ENCODE measurements at places on chromosomes 3 and 15.

DNA sequence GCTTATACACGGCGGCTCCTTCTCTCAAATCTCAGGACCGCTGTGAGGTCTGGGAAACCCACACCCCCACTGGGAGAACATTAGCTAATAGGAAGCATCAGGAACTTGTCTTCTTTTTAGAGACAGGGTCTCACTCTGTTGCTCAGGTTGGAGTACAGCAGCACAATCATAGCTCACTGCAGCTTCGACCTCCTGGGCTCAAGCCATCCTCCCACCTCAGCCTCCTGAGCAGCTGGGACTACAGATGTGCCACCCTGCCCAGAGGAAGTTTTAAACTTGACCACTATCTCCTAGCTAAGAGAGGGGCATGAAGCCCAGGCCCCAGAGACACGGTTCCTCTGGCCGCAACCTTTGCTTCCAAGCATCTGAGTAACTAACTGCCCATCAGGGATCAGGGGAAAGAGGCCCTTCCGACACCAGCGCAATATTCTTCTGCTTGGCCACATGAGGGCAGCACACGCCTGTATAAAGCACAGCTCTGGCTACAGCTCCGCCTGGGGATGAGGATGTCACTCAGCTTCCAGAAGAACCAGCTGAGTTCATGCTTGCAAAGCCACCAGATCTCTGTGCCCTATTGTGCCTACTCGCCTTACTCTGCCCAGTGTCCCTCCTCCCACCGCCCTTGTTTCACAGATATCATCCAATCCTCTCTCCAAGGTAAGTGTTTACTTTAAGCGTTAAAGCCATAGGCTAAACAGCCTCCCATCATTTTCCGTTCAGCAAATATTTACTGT, 57.6 kb upstream of the SLC6A11 start:
- DNase-seq: peak; percentile 16
- no peak overlapping the region for H3K4me3 ChIP-seq
- no peaks in the 10 kb centered on the region for H3K4me1 ChIP-seq
- no peaks in the 10 kb centered on the region for H3K36me3 ChIP-seq
- 0 out of 2 replicates have a peak, but pooled peaks cover 3% of the 10 kb centered on the region for H3K27me3 ChIP-seq

DNA sequence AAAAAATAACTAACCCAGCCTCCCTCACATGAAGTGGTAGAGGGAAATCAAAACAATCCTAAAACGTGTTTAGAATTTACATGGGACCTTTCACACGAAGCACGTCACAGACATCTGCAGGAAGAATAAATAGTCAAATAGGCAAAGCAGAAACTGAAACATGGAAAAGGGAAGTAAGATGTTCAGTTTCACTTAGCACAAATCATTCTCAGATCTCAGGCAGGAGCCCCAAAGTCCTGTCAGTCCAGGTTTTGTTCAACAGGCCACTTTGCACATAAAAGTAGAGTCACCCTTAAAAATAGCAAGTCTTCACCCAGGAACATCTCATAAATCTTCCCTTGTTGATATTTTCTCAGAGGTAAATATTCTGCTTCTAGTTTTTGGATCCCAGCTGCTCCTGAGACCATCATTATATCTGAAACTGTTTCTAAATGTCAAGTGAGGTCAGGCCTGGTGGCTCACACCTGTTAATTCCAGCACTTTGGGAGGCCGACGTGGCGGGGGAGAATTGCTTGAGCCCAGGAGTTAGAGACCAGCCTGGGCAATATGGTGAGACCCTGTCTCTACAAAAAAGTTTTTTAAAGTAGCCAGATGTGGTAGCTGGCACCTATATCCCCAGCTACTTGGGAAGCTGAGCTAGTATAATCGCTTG, 1.9 kb downstream of the RUBCN start:
- H3K36me3 ChIP-seq: no peaks in the 10 kb centered on the region
- peaks cover 17% of the 10 kb centered on the region for H3K4me1 ChIP-seq
- H3K27ac ChIP-seq: peak overlapping the region; percentile 95
- no peaks in the 10 kb centered on the region for H3K27me3 ChIP-seq
- peak; percentile 90 for DNase-seq
- H3K4me3 ChIP-seq: peak overlapping the region; percentile 81

DNA sequence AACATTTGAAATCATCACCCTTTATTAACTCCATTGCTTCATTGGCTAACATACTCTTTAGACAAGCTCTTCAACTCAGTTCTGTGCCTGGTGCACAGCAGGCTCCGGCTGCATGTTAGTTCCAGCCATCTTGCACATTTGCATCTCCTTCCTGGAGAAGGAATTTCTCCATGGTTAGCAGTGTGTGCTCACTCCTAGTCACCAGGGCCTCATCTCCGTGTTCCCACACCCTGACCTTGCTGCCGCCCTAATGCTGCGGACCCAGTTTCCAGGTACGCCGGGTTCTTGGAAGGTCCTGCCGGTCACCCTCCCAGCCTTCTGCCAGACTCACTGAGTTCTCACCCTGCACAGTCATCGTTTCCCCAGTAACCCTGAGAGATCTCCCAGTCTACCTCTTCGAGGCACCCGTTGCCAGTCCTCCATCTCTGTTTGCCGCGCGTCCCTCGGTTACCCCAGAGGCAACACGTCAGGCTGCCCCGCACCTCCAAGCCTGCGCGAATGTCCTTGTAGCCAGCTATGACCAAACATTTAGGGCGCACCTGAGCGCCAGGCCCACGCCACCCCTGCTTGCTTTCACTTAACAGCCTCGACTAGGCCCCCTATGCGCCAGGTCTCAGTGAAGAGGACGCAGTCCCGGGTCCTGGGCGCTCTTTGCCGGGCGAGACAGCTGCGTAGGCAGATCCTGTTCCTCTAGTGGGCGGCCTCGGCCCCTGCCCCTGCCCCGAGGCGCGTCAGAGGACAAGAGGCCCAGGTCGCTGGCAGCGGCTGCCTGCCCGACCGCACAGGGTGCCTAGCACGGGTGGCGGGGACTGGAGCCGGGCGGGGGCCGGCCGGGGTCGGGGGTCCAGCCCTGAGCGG, 747 bp upstream of the ZNF592 start:
- peaks cover 15% of the 10 kb centered on the region for H3K4me1 ChIP-seq
- H3K27ac ChIP-seq: peak overlapping the region; percentile 83
- no peaks in the 10 kb centered on the region for H3K27me3 ChIP-seq

- no peak overlapping the region for H3K27ac ChIP-seq
- H3K4me1 ChIP-seq: no peaks in the 10 kb centered on the region
- DNase-seq: no peak
- no peaks in the 10 kb centered on the region for H3K27me3 ChIP-seq
- no peak overlapping the region for H3K4me3 ChIP-seq
- no peaks in the 10 kb centered on the region for H3K36me3 ChIP-seq
Observed at GRCh38 chr3:135865553-135865952, 100.0 kb upstream of the PPP2R3A start.

- H3K4me3 ChIP-seq: no peak overlapping the region
- no peaks in the 10 kb centered on the region for H3K4me1 ChIP-seq
- no peak overlapping the region for H3K27ac ChIP-seq
- no peaks in the 10 kb centered on the region for H3K36me3 ChIP-seq
- H3K27me3 ChIP-seq: no peaks in the 10 kb centered on the region
- DNase-seq: no peak
Observed at GRCh38 chr15:31065824-31066223, 35.7 kb downstream of the TRPM1 start.

DNA sequence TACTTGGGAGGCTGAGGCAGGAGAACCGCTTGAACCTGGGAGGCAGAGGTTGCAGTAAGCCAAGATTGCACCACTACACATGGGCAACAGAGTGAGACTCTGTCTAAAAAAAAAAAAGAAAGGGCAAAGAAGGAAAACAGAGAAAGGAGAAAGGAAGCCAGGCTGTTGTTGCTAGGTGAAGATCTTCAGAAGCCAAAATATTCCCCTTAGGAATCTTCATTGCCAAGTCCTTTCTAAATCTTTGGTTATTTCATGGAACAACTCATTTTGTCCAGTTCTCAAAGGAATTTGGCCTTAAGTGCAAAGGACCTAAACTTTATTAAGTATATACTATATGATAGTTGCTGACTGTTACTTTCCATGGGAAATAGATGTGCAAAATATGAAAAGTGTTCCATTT, 59.2 kb upstream of the OSBPL11 start:
- no peaks in the 10 kb centered on the region for H3K4me1 ChIP-seq
- no peak for DNase-seq
- no peaks in the 10 kb centered on the region for H3K27me3 ChIP-seq
- H3K27ac ChIP-seq: no peak overlapping the region
- H3K4me3 ChIP-seq: no peak overlapping the region
- no peaks in the 10 kb centered on the region for H3K36me3 ChIP-seq

GRCh38 chr15:101059381-101060341, 140.5 kb downstream of the LRRK1 start:
- H3K36me3 ChIP-seq: peaks cover 35% of the 10 kb centered on the region
- H3K27me3 ChIP-seq: no peaks in the 10 kb centered on the region
- no peaks in the 10 kb centered on the region for H3K4me1 ChIP-seq
- H3K4me3 ChIP-seq: no peak overlapping the region

DNA sequence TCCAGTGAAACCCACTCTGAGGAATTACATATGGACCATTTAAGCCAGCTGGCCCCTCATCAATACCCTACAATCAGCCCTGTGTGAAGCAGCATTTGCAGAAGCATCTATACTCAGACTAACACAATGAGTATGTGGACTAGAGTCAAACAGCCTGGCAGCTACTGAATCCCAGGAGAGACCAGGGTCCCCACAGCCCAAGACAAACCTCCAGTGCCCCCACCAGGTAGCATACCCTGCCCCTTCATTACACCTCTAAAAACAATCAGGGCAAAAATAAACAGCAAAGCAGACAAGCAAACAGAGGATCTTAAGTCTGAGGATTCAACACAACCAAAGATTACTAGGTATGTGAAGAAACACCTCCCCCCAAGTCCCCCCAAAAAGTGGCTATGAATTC, 157.4 kb downstream of the LEKR1 start:
- no peak overlapping the region for H3K27ac ChIP-seq
- peaks cover 6% of the 10 kb centered on the region for H3K4me1 ChIP-seq
- H3K27me3 ChIP-seq: no peaks in the 10 kb centered on the region
- H3K36me3 ChIP-seq: no peaks in the 10 kb centered on the region
- no peak overlapping the region for H3K4me3 ChIP-seq
- no peak for DNase-seq

DNA sequence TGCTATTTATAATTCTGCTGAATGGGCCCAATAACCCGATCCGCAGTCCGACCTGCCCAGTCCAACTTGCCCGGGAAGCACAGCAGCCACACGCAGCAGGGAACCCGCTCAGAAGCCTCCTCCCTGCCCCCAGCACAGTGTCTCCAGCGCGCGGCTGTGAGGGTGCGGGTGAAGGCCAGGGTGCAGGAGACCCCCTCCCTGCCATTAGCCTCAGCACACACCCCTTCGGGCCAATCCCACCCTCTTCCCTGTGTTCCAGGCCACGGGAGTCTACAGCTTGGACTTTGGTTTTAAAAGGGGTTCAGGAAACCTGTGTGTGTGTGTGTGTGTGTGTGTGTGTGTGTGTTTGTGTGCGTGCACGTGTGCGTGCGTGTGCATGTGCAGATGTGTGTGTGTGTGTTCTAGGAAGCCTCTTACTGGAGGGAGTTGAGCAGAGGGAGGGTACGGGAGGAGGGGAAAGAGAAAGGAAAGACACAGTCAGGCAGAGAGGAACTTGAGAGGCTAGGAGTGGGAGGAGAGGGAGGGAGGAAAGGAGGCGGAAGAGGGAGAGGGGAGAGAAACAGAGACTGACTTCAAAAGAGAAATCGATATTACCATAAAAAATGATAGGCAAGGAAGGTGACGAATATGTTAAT, 34.2 kb downstream of the ATP2B2 start:
- no peak overlapping the region for H3K27ac ChIP-seq
- no peak overlapping the region for H3K4me3 ChIP-seq
- no peaks in the 10 kb centered on the region for H3K36me3 ChIP-seq
- H3K27me3 ChIP-seq: peaks cover 4% of the 10 kb centered on the region

- H3K36me3 ChIP-seq: no peaks in the 10 kb centered on the region
- H3K27me3 ChIP-seq: no peaks in the 10 kb centered on the region
- H3K4me3 ChIP-seq: no peak overlapping the region
- no peak for DNase-seq
- H3K27ac ChIP-seq: no peak overlapping the region
Observed at GRCh38 chr3:105359098-105359762, 7.5 kb upstream of the ALCAM start.
